ENCODE measurements at places on chromosomes 16 and 17.

GRCh38 chr17:42287305-42287976 lies 857 bp upstream of the STAT5A start:
- peak; percentile 66 for DNase-seq

DNA sequence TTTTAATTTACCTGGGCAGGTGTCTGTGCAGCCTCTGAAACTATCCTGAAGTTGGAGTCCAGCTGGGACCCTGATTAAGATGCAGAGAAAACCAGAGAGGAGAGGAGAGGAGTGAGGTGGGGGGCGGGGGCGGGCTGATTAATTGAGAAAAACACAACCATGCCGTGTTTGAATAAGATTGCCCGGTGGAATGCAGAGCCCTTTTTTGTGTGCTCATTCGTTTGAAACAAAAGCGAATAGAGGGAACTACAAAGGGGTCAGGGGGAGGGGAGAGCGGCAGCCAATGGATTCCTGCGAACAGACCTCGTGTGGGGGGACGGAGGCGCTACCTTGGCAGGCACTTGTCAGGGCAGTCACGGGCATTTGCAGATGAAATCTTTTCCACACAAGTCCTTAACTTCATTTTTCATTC lies 355.8 kb downstream of the SOX9 start:
- DNase-seq: no peak

GRCh38 chr16:87416826-87417527 lies 24.8 kb downstream of the MAP1LC3B start:
- peak; percentile 75 for DNase-seq

GRCh38 chr16:56269811-56270684 lies 78.8 kb downstream of the GNAO1 start:
- peak; percentile 67 for DNase-seq

All from GM23248 (cell line).